ENCODE measurements at places on chromosomes 16 and 17. TPM values are rescaled to one million over a fixed set of nuclear protein-coding genes. Genes with fewer than 3 reads are reported as not detected.

The WDR81 gene
- total RNA-seq: 32.1 TPM

The TIGD7 gene
- 6.7 TPM for total RNA-seq

The NPIPB13 gene
- 23.8 TPM for total RNA-seq

The PDE6G gene
- total RNA-seq: 12.5 TPM

DNA sequence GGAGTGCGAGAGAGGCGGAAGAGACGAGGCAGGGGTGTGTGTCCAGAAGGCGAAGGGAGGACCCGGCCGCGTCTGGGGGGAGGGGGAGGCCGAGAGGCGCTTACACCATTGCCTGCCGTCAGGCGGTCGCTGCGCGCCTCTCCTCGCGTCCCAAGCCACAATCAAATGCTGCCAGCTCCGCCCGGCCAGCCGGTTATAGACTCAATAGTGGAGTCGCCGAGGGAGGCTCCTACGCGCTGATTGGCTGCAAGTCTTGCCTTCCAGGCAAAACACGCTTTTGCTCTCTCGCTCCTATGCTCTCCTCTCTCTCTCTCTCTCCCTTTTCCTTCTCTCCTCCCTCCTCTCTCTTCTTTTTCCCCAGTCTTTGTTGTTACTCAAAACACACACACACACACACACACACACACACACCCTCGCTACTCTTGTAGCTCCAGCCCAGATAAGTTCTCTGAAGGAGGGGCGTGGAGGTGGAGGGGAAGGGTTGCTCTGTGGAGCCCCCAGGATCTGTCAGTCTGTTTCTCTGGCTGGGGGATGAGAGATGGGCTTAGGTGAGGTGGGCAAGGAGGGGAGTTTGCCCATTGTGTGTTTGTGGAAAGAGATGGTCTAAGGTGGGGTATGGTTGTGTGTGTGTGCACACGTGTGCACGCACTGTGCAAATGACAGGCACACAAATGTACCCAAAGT lies at the start of gene DLX3:
TSS of gene DLX3 (minus strand) at position 170 of the 684 bp plus-strand sequence. CDS start 226 bp downstream, outside the sequence.
- no peak for DNase-seq

DNA sequence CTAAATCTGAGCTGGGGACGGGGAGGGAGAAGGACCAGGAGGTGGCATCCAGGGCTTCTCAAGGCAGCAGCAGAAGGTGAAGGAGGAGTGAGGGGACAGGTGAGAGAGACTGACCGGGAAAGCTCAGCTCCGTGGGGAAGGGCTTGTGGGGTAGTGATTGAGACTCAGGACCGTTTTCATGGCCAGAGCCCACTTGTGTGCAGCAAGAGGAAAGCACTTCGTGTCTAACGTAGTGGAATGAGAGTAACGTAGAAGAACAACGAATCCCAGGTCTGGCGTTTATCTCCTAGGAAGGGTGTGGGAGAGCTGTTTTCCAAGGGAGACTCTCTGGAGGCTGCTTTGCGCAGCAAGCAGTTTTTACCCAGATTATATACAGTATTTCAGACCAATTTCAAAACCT lies 1.3 kb upstream of the CDH3 start:
- DNase-seq: no peak

DNA sequence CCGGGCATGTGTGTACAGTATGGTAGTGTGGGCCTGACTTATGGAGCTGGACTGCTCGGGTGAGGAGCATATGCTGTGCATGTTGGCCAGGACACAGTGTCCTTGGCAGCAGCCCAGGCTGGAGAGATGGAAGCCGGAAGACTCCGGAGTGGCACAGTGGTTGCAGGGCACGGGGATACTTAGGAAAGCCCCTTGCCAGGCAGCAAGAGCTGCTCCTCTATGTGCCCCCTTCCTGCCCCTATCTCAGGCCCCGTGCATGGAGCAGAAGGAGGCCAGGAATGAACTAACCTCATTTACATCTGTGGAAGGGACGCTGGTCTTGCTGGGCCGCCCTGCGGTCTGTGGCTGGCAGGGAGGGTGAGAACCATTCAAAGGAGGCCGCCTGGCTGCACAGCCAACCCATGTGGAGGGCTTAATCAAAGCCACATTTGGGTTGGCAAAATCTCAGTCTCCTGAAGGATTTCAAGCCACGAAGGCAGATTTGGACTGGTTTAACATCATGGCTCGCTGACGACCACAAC lies 32.2 kb upstream of the RCVRN start:
- no peak for DNase-seq

DNA sequence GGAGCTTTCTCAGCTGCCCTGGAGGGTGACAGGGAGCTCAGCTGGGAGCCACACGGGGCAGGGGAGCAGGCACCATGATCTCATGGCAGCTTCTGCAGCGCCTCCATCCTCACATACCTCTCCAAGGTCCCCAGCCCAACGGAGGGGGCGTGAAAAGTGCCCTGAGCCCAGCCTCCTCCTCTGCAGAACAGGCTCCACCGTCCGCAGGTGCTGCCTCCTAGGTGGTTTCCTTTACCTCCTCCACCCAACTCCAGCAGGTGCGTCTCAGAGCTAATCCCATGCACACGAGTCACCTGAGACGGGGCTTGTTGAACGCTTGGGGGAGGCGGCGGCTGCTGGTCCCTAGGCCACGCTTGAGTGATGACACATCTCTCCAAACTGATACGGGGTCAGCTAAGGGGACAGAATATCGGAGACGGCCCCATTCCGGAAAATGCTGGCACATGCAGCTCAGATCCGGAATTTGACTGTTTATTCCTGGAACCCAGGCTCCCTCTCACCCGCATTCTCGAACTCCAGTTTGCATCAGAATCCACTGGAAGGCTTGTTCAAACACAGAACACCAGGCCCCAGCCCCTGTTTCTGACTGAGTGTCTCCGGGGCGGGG lies 387 bp upstream of the SLC38A8 start:
- DNase-seq: no peak

- no peak for DNase-seq
Measured at GRCh38 chr17:50799582-50799981, 32.3 kb upstream of the ANKRD40CL start.

- DNase-seq: no peak
Measured at GRCh38 chr16:79788949-79789348, 188.4 kb upstream of the MAF start.

GRCh38 chr17:67647482-67647881 lies 70.3 kb upstream of the NOL11 start:
- DNase-seq: no peak

DNA sequence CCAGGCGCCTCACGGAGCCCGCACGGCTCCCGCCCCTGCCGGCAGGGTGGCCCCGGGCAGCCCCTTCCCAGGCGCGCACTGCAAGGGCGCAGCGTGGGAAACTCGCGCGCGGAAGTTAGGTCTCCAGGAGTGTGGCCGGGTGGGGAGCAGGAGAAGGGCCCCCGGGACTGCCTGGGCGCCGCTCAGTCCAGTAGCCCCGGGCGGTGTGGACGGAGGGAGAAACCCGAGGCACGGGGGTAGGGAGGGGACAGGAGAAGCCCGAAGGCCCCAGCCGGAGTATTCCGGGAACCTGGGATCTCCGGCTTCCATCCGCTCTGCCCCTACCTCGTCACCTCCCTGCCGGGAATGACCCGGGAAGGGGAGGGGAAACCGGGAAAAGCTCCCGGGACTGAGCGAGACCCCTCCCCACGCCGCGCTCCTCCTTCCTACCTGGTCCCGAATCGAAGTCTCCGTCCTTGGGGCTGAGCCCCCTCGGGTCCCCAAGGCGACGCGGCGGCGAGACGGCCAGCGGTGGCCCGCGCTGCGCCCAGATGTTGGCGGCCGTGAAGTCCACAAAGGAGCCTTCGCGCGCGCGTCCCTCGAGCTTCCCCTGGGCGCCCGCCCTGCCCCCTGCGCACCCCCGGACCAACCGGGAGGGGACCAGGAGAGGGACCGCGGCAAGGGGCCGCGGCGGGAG lies 418 bp downstream of the SOCS3 start:
- no peak for DNase-seq

DNA sequence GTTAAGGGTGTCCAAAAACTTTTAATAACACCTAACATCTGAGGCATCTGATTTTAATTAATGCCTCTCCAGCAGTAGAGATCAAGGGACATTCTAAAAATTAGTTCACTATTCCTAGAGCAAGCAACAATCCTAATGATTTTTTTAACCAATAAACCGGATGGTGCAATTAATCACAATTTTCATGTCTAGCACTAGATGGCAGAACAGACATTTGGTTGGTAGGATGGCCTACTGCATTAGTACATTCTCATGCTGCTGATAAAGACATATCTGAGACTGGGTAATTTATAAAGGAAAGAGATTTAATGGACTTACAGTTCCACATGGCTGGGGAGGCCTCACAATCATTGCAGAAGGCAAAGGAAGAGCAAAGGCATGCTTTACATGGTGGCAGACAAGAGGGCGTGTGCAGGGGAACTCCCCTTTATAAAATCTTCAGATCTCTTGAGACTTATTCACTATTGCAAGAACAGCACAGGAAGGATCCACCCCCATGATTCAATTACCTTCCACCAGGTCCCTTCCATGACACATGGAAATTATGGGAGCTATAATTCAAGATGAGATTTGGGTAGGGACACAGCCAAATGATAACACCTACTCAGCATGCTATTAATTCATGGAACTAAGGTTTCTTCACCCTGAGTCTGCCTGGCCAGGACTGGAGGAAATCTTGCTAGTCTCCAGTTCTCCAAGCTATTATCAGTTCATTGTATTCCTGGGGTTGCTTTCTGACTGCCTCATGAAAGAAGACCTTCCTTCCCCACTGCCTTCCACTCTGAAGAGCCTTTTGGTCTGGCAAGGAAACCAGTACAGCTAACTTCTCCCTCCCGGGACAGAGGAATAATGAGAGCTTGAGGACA lies 24.8 kb downstream of the HS3ST3A1 start:
- DNase-seq: no peak
